ENCODE measurements at places on chromosomes 12 and 14.
A peak's percentile ranks its signal among the peaks of the same experiment; 100 is the strongest.

- DNase-seq, result no peak
Measured at GRCh38 chr12:93167841-93168492, 209.8 kb upstream of the NUDT4 start.

GRCh38 chr12:33587784-33588712 lies 148.4 kb upstream of the SYT10 start:
- peak; percentile 83 for DNase-seq

- no peak for DNase-seq
Measured at GRCh38 chr14:85319101-85319500, 210.8 kb upstream of the FLRT2 start.

GRCh38 chr12:9651265-9651729 lies 18.2 kb upstream of the CLEC2D start:
- DNase-seq, result no peak

DNA sequence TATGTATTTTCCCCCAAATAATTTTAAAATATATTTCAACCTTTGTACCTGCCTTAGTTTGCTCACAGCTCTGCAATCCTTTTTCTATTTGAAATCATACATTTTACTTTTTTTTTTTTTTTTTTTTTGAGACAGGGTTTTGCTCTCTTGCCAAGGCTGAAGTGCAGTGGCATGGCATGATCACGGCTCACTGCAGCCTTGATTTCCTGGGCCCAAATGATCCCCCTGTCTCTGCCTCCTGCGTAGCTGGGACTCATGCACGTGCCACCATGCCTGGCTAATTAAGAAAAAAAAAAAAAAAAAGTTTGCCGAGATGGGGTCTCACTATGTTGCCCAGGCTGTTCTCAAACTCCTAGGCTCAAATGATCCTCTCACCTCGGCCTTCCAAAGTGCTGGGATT lies 1.3 kb upstream of the SYCP3 start:
- no peak for DNase-seq

- DNase-seq, result no peak
Measured at GRCh38 chr14:74917646-74918081, 5.4 kb downstream of the RPS6KL1 start.

GRCh38 chr14:28097585-28097984 lies 669.0 kb upstream of the FOXG1 start:
- DNase-seq, result no peak

DNA sequence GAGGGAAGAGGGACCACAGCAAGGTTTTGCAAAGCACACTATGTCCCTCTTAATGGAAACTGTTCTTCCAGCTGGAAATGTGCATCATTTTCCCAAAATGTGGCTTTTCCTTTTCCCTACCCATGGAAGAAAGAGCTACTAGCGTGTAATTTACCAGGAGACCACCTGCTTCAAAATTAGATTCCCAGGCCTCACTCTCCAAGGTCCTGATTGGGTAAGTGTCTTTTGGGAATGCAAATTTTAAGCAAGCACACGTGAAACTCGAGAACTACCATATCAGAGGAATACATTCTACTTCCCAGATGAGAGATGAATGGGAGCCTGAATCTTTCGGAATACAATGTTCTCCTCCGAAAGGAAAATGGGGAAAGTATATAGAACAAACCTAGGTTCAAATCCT lies 201.6 kb upstream of the NOS1 start:
- DNase-seq, result no peak

DNA sequence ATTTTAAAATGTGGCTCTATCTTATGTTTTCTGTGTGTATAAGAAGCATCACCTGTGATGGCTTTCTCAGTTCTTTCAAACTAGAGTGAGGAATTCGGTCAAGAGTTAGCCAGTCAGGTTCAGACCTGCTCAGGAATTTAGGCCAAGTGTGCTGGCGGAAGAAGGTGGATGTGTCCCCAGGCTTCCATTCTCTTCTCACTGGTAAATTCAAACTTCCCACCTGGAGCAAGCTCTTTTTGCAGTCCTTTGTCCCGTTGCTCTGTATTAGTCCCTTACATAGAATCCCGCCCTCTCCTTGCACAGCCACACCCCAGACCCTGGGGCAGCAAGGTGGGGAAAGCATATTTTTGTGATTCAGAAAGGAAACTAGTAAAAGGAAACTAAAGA lies 124.7 kb upstream of the PWP1 start:
- DNase-seq, result no peak

GRCh38 chr12:85531341-85531740 lies 251.3 kb downstream of the ALX1 start:
- no peak for DNase-seq

DNA sequence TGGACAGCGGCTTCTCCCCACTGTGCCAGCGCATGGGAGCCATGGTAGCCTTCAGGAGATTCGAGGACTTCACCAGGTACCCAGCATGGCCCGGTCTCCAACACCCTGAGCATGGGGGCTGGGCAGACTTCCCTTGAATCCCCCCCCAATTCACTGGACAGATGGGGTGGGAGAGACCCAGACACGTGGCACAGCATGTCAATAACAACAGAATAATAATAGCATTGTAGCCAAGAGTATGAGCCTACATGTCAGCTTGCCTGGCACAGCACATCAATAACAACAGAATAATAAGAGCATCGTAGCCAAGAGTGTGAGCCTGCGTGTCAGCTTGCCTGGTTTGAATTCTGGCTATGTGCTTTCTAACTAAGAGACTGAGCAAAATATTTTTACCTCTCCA lies 76.4 kb downstream of the FOXN4 start:
- DNase-seq, result no peak

DNA sequence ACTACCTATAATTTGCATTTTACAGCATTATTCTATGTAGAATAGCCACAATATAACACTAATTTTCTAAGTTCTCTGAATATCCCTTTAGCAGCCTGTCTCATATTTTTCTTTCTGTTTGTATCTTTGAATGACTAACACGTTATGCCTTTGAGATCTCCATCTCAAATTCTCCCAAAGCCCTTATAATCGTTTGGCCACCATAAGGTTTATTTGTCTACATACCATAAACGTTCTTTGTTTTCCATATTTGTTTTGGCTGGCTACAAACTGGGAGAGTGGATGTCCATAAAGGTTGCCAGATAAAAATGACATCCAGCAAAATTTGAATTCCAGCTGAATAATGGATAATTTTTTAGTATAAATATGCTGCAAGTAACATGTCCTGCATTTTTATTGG lies 203.7 kb downstream of the STXBP6 start:
- no peak for DNase-seq

DNA sequence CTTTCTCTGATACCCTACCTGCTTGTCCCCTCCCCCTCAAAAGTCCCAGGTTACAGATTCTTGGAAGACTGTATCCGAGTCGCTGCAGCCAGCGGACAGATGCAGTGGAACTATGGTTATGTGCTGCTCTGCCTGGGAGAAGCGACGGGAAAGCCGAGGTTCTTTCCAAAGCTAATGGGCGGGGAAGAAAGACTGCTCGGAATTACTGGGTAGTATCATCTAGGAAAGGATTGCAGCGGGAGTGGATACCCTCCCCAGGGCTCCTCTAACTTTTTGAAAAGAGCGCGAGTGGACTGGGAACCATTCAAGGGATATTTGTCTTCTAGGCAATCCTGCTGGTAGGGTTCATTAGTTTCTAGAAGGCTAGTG lies 1.4 kb downstream of the PTHLH start:
- no peak for DNase-seq

GRCh38 chr12:76859611-76860010 lies 19.2 kb downstream of the CSRP2 start:
- no peak for DNase-seq

GRCh38 chr14:73058922-73059673 lies 764 bp downstream of the RBM25 start:
- DNase-seq, result peak; percentile 48

DNA sequence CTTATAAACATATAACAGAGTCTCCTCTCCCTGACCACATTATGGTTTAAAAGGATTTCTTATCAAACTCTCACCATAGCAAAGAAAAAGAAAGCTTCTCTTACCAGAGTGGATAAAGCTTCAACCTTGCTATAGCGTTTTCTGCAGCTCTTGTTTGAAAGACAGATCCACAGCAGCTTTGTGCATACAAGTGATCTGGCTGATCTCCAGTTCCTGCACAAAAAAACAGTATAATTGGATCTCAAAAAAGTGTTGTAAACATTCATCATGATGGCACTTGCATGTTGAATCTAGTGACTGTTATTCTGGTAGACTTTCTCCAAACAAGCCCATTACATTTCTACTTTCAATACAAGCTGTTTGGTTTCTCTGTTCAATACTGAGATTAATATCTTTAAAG lies 178.9 kb upstream of the MGAT4C start:
- no peak for DNase-seq

- peak; percentile 68 for DNase-seq
Measured at GRCh38 chr12:55724226-55724939, 4.2 kb downstream of the RDH5 start.

DNA sequence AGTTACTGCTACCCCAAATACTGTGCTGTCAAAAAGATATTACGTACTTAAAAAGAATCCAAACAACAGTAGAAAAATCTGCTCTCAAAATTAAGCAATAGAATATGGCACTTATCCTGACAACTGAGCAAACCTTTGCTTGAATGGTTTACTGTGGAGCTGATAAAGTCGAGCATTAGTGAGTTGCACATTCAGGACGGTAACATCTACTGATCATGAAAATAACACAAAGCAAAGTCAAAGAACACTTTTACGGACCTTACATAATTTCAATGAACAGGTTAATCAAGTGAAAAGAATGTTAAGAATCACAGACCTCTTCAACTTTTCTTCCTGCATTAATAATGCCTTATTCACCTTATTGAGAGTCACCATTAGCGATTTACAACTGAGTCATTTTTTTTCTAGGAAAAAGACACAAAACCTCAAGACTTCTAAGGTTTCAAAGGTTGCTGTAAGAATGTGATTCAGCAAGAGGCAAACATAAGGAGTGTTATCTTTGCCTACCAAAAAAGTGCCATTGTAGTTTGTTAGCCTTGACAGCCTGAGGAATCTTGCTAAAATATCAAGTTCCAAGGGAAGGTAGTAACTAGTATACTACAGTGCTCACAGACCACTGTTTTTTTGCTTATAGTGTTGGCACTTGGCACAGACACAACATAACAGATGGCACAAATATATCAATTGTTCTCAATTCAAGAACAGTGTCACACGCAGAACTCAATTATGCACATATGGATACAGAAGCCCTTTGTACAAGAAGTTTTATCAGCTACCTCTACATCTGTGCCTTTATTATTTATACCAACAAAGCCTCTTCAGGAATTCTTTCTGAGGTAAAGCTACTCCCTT lies 334.2 kb upstream of the RPL10L start:
- DNase-seq, result no peak

- DNase-seq, result no peak
Measured at GRCh38 chr14:89158701-89159100, 258.3 kb downstream of the FOXN3 start.

GRCh38 chr12:59452746-59453145 lies 143.1 kb upstream of the SLC16A7 start:
- no peak for DNase-seq

GRCh38 chr14:83867566-83868225 lies 1662.2 kb upstream of the FLRT2 start:
- DNase-seq, result no peak

GRCh38 chr14:66514213-66514612 lies 6.3 kb downstream of the GPHN start:
- DNase-seq, result peak; percentile 47

GRCh38 chr12:47945341-47945728 lies 18.1 kb upstream of the TMEM106C start:
- no peak for DNase-seq
